B cell (primary cell): ENCODE measurements at places on chromosomes 12 and 14. TPM values are rescaled to one million over a fixed set of nuclear protein-coding genes. Genes with fewer than 3 reads are reported as not detected.
A peak's percentile ranks its signal among the peaks of the same experiment; 100 is the strongest.

GRCh38 chr12:1920971-1921370 is 2.5 kb upstream of the CACNA2D4 start:
- peak; percentile 49 for DNase-seq

GRCh38 chr14:74237441-74237840 is 1.8 kb upstream of the VSX2 start:
- DNase-seq, result no peak

- DNase-seq, result no peak
Observed at GRCh38 chr12:93102744-93103143, 173.6 kb upstream of the EEA1 start.

- peak; percentile 75 for DNase-seq
Observed at GRCh38 chr14:50045039-50045711, 71.2 kb downstream of the VCPKMT start.

DNA sequence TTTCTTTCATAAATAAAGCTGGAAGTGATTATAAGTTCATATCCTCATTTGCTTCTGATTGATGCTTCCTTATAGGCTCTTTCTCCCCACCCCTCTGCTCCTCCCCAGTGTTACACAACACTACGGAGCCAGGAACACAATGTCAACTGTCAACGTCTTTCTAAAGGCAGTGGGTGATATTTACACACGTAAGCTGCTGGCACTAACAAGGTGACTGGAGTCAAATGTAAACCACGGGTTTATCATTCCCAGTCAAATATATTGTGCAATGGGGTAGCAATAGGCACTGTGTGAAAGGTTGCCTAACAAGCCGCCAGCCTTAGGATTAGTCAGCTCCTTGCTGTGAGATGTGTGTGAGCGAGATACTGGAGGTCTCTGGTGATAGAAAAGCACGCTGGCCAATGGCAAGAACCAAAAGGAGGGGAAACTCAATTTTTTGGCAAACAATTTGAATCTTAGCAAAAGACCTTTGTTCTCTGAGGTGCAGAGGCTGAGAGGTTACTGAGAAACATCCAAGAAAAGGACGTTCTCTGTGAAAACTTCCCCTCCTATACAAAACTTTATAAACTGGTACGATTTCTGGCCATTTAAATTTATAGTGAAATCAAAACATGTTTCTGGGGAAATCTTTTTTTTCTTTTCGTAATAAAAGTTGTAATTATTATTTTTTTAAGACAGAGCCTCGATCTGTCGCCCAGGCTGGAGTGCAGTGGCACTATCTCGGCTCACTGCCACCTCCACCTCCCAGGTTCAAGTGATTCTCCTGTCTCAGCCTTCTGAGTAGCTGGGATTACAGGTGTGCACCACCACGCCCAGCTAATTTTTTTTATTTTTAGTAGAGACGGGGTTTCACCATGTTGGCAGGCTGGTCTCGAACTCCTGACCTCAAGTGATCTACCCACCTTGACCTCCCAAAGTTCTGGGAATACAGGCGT is 22.3 kb upstream of the HECTD1 start:
- DNase-seq, result no peak

Gene RFC5
- total RNA-seq, result 15.0 and 22.7 TPM in 2 replicates

GRCh38 chr14:89600950-89601826 is 184.2 kb upstream of the FOXN3 start:
- DNase-seq, result no peak

DNA sequence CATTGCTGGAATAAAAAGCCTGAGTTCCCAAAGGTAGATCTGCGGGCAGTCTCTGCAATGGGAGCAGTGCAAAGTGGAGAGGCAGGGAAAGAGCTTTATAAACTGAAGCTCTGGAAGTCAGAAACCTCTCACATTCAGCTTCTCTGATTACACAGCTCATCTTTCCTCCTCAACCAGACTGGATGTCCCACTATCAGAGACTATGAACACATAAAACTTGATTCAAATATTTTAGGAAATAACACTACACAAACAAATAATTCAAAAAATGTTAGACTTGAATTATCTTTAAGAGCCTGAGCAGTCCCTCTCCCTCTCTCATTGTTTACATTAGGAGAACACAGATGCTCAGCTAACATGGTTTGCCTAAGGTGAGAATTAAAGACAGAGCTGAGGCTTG is 72.9 kb downstream of the DENND5B start:
- no peak for DNase-seq

Gene CCDC197
- not detected in 2 replicates for total RNA-seq

DNA sequence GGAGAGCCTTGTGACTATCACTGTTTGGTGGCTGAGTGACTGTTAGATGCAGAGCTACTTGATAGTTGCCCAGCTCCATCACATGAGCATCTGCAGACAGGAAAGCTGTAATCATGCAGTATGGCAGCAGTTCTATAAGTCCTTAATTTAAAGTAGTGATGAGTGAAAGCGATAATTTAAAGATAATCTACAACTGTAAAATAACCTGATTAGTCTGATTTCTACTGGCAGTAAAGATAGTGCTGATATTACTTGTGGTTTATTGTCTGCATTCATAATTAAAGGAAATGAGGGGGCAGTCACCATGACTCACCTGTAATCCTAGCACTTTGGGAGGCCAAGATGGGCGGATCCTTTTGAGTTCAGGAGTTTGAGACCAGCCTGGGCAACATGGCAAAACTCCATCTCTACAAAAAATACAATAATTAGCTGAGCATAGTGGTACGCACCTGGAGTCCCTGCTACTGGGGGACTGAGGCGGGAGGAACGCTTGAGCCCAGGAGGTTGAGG is 41.2 kb upstream of the PLEKHD1 start:
- DNase-seq, result no peak

DNA sequence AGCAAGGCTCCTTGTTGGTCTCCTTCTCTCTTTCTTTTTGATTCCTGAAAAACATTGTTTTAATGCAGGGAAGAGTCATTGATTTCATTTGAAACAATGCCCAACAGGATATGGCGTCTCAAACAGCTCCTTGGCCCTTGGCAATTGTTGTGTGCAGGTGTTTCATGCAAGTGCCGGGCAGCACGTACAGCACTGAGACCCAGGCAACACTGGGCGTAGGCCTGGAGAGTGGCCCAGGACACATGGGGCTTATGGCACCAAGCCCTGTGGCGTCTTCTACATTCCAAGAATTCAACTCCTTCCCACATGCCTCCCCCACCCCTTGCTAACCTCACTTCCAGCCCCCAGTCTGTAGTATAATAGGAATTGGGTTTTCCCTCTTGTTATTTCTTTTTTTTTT is 230.4 kb downstream of the SPTSSA start:
- DNase-seq, result no peak

GRCh38 chr12:32860192-32860591 is 36.4 kb downstream of the PKP2 start:
- DNase-seq, result no peak

DNA sequence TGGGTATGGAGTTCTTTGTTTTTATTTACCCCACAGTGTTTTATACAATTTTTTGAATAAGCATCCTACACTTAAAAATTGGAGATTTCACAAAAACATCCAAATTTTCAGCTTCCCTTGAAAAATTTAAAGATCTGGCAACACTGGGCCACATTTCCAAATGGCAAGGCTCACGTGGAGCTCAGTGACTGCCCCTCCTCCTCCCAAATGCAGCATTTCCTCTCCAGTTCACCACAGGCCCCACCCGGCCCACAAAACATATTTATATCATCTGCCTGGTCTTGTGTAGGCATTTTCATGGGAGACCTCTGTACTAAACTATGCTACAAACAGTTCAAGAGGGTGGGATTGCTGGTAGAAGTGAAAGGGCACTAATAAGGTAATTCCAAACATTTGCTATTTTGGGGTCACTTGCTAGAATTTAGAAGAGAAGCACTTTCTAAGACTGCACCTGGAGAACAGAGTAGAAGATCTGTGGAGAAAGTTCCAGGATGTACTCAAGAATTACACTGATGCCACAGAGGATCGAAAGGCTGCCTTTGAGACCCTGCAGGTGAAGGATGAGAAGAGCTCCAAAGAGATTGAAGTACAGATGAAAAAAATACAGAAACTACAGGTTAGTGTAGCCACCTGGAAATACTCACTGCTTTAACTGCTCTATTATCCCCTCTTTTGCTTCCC is 7.3 kb downstream of the FKBP11 start:
- DNase-seq, result no peak

- DNase-seq, result peak; percentile 57
Observed at GRCh38 chr12:111330800-111331752, 37.8 kb downstream of the PHETA1 start.

Gene SYCP3
- 0.12 and 0.80 TPM in 2 replicates for total RNA-seq

Gene APOF
- total RNA-seq, result not detected in 2 replicates

Gene RAPGEF3
- 5.2 and 5.4 TPM in 2 replicates for total RNA-seq

DNA sequence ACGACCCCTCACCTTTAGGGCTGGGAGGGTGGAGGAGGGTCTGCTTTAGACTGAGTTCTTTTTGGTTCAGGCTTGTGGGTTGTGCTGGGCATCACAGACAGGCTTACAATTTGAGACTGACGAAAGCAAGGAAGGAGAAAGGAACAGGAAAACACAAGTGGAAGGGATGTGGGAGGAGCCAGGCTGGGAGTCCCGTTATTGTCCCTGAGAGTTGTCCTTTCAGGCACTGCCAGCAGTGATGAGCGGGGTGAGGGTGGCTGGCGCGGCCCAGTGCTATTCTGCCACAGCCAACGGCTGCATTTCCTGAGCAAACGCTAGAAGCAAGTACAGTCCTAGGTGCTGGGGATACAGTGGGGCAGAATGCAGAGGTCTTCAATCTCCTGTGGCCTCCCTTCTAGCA is 29.2 kb upstream of the TSPAN9 start:
- DNase-seq, result no peak

GRCh38 chr14:85917716-85918115 is 387.8 kb downstream of the FLRT2 start:
- DNase-seq, result no peak

- DNase-seq, result no peak
Observed at GRCh38 chr12:52848661-52849255, at the start of gene KRT78. Gene KRT78, minus strand, starts transcription at chr12:52848994. Its CDS starts 64 bp downstream, at chr12:52848930.

DNA sequence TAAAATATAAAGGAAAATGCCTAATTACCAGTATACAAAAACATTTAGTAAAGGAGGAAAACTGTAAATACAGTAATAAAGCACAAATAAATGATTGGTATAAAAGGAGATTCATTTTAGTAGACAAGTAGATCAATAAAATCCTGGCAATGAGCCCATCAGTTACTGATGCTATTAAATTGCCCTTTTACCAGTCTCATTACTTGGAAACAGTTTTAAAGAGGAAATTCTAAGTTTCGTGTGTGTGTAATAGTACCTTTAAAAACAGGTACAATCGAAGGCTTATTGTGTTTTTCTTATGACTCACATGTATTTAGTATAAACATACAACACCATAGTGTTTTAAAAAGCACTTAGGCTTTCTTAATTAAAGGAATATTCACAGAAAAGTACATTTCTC is 46.4 kb upstream of the SYT10 start:
- no peak for DNase-seq

Gene ZCCHC8
- total RNA-seq, result 56.2 and 57.0 TPM in 2 replicates

DNA sequence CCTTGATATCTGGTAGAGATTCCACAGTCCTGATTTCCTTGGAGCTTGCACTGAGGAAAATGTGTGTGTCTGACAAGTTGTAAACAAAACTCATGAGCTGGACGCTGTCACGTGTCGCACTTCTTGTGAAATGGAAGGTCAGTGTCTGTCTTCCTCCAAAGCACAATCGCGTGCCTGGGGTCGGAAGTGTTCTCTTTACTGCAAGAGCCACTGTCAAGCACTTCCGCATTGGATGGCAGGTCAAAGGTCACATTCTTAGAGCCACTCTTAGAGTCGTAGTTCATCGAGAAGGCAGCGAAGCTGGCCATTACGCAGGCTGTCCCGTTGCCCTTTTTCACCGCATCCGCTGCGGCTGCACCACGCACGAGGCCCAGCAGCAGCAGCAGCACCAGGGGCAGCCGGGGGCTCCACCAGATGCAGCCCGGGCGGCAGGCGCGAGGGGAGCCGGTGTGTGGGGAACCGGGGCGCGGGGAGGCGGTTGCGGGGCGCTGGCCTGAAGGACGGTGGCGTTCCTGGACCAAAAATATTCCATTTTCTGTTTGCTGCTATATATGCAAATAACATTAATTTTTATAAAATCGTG is 45.0 kb downstream of the LRTM2 start:
- no peak for DNase-seq

DNA sequence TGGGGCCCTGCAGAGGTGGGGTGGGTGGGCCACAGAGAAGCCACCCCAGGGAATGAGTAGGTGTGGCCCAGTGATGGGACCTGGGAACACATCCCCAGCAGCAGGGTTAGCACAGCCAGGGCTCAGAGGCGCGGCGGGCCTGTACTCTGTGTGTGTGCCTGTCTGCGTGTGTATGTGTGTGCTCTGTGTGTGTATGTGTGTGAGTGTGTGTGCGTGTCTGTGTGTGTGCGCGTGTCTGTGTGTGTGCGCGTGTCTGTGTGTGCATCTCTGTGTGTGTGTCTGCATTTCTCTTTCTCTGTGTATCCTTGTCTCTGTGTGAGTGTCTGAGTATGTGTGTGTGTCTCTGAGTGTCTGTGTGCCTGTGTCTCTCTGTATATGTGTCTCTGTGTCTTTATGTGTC is 26.1 kb downstream of the KIF26A start:
- no peak for DNase-seq

Gene ZDHHC22
- 0.12 TPM in 1 of 2 replicates, not detected in the other for total RNA-seq

Gene KRT82
- not detected in 2 replicates for total RNA-seq

- DNase-seq, result no peak
Observed at GRCh38 chr12:46558677-46559076, 186.1 kb upstream of the SLC38A2 start.
